ENCODE measurements at places on chromosomes 5 and 9.

- no peak for DNase-seq
These were observed 38.7 kb upstream of the GABBR2 start for GRCh38 chr9:98747476-98747875.

- no peak for DNase-seq
These were observed 89.9 kb downstream of the SYK start for GRCh38 chr9:90891308-90892040.

DNA sequence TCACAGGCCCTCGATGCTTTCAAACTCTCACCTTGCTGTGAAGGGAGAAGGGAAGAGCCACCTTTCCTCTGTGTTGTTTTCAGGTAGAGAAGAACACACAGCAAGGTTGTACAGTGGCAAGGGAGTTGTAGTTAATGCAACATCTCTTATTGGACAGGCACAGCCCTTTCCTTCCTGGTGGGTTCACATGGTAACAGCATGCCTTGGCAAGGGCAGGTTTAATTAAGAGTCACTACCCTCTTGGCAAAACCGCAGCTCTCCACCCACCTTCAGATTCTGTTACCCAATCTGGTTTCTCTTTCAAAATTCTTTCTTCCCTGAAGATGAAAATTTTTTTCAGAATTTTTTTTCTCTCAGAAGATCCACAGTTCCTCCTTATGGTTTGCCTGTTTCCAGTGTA, 253.1 kb downstream of the TLR4 start:
- no peak for DNase-seq

DNA sequence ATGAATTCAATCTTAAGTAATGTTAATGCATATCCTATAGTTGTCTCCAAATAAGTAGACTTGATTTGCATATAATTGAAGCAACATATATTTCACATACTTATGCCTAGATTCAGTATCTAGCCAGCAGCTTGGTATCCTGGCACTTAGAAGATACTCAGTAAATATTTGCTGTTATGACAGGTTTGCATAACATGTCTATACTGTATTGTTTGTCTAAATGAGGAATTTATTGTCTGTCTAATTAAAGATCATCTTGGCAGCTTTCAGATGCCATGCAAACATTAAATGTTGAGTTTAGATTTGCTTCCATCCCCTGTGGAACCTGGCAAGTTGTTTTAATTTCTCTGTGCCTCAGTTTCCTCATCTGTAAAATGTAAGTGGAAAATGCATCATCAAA, 9.4 kb downstream of the IQGAP2 start:
- no peak for DNase-seq

DNA sequence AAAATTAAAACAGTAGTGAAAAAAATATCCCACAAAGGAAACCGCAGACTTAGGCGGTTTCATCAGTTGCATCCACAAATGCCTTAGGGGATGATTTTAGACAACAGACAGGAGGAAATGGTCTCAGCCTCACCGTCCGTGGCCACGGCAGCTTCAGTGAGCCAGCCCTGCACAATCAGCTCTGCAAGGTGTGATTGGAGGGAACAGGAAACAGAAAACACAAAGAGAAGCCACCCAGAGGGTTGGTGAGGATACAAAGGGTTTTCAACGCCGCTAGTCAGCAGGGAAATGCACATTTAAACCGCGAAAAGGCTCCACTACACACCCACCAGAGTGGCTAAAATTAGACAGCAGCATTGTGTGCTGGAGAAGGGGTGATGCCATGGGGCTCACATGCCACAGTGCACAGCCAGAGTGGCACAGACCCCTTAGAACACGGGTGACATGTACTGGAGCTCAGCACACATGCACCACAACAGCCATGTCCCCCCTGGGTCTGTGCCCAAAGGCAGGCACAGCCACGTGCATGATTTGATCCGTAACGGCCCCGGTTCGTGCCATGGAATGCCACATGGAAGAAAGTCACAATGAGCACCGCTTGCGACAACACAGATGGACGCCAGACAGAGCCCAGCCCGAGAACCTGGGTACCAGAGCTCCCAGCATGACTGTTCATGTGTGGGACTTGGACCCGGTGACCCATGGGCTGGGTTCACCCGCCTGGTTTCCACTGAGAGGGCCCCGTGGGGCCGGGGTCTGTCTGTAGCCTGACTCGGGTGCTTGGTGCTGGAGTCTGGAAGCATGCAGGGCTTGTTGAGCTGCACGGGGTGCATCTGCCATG, 18.3 kb upstream of the TERT start:
- no peak for DNase-seq

DNA sequence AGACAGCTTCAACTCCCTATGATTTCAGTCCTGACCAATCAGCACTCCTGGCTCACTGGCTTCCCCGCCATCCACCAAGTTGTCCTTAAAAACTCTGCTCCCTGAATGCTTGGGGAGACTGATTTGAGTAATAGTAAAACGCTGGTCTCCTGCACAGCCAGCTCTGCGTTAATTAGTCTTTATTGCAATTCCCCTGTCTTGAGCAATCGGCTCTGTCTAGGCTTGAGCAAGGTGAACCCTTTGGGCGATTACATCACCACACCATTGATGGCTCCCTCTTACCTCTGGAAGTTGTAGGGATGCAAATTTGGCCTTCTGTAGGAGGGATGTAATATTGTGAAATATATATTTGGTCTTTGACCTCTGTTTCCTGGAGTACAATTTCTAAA, 2.9 kb upstream of the SLC23A1 start:
- no peak for DNase-seq

DNA sequence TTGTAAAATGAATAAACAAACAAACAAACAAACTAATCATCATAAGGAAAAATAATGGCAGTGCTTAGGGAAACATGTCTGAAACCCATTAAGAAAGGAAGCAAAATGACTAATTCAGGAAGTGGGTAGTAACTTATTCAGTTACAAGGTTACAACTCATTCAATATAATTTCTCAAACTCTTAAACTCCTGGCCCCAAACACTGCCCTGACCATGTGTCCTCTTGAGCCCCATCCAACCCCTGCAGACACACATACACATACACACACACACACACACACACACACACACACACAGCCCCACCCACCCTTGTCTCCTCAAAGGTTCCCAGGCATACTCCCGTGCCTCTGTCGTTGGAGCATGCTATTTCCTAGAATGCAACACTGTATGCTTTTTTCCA, 193.9 kb downstream of the SEC61B start:
- DNase-seq = no peak

DNA sequence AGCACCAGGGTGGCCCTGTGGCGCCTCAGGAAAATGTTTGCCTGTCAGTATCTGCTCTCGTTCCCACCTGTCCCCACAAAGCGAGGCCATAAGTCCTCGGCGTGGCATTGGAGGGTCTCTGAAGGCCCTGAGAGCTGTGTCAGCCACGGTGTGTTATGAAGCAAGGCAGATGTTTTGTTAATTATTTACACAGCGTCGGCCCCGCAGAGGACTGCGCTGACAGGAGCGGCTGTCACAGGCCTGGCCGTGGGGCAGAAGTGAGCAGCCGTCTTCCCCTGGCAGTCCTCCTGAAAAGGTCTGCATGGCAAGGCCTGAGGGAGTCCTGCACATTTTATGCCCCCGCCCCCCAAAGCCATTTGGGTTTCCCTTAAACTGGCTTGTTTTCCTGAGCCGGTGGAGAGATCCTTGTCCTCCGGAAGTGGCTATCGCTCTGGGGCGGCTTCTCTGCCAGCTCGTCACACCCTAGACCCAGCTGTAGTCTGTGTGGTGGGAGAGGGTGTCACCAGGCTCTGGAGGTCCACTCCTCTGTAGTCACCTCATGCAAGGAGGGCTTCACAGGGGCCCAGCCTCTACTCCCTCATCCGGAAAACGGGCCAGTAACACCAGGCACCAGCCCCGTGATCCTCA, 6.2 kb downstream of the NEK6 start:
- DNase-seq = no peak

- DNase-seq = no peak
These were observed 75.1 kb downstream of the GNAQ start for GRCh38 chr9:77956555-77956954.

DNA sequence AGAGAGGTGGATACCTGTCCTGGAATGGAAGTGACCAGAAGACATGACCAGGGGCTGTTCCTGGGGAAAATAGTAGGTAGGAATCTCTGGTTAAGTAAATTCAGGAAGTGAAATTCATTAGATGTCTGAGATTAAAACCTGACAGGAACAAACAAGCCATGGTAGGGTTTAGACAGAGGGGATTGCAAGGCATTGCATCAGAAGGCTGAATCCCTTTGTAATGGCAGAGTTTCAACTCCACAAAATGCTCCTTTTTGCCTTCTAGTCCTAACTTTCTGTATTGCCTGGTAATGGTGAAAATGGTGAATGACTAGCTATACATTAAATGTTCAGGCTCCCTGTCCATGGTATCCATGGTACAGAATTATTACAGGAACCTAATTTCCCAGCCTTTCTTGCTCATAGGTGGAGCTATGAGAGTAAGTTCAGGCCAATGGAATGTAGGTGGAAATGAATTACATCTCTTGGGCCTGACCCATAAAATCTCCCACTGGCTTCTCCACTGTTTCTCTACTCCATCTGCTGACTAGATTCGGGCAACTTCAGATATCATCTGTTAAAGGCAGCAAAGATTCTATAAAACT, 113.4 kb upstream of the CNTLN start:
- DNase-seq = no peak

GRCh38 chr9:129327552-129328328, 149.7 kb upstream of the IER5L start:
- DNase-seq = no peak

DNA sequence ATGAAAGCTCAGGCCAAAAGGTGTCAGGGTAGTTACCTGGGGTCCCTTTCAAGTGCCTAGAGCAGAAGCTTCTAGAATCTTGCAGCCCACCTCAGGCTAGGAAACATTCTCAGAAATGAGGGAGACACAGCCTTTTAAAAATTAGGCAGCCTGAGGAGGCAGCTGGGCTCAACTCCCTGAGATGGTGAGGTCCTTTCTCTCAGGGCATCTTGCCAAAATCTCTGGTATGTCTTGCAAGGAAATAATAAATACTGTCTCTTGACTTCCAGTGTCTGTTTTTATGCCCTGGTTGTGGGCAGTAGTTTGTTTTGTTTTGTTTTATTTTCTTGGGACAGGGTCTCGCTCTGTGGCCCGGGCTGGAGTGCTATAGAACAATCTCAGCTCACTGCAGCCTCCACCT, 100.9 kb upstream of the APC start:
- no peak for DNase-seq

GRCh38 chr5:41877408-41877807, 7.2 kb upstream of the OXCT1 start:
- DNase-seq = no peak

- no peak for DNase-seq
These were observed 19.2 kb upstream of the CD180 start for GRCh38 chr5:67215519-67216471.

DNA sequence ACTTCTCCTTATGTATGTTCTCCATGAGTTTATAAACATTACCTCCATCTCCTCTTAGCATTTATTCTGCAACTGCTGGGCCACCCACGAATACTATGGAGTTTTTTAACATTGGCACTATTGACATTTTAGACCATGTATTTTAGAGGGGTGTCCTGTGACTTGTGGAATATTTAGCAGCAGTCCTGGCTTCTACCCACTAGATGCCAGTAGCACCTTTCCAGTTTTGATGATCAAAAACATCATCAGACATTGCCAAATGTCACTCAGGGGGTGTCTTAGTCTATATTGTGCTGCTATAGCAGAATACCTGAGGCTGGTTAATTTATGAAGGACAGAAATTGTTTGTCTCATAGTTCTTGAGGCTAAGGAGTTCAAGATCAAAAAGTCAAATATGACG, 187.5 kb upstream of the RORB start:
- no peak for DNase-seq

GRCh38 chr5:128378632-128379031, 159.4 kb downstream of the FBN2 start:
- DNase-seq = no peak

DNA sequence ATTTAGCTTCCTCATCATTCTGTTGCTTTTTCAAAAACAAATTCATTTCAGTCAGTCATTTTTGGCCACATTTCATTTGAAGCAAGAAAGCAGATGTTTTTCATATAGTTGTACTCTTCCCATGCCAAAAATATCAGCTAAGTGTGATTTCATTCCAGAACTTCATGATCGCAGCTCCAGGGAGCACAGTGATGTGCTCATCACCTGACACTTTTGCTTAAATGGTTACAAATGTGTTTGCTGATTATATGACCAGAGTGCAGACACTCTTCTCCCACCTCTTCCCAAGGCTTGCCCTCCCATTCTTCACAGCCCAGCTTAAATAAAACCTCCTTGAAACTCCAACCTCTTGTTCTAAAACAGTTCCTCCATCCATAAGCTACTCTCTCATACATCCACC, 32.6 kb downstream of the GABRB2 start:
- no peak for DNase-seq
